ENCODE measurements at places on chromosomes 5 and 9. TPM values are rescaled to one million over a fixed set of nuclear protein-coding genes. Genes with fewer than 3 reads are reported as not detected.

NOL6 gene
- total RNA-seq = 24.9 TPM

PRDM9 gene
- not detected for total RNA-seq

DNA sequence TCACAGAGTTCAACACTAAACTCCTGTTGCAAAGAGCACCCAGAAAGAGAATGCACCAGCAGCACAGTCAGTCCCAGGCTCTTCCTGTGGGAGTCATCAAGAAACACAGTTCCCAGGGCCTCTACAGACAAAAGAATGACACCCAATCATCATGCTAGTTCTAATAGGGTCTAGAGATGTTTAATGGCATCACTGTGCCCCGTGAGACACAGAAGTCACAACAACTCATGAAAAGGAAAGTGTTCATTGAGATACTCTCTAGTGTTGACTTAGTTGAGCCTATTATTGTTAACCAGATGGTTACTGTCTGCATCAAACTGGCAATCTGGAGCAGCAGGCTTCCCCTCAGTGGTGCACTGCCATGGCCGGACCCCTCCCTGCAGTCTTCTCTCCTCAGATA, 1.6 kb downstream of the KLHL3 start:
- DNase-seq = no peak

DNA sequence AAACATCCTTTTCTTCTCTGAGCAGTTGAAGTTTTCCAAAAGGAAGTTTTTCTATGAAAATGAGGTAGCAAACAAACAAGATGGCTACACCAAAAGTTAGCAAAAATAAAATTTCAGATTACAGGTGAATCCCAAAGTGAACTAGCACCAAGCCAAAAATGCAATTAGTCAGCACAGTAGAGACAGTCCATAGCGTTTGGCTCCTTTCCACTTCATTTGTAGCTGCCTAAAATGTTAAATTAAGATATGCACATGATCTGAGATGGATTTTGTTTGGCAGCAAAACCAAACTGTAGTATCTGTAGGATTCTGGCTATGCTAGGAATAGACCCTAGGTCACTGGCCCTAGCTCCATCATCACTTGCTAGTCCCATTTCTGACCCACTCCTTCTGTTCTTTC, 45.7 kb upstream of the SHOC1 start:
- no peak for DNase-seq

AJM1 gene
- total RNA-seq = 5.0 TPM

TLR4 gene
- total RNA-seq = 19.8 TPM

DNA sequence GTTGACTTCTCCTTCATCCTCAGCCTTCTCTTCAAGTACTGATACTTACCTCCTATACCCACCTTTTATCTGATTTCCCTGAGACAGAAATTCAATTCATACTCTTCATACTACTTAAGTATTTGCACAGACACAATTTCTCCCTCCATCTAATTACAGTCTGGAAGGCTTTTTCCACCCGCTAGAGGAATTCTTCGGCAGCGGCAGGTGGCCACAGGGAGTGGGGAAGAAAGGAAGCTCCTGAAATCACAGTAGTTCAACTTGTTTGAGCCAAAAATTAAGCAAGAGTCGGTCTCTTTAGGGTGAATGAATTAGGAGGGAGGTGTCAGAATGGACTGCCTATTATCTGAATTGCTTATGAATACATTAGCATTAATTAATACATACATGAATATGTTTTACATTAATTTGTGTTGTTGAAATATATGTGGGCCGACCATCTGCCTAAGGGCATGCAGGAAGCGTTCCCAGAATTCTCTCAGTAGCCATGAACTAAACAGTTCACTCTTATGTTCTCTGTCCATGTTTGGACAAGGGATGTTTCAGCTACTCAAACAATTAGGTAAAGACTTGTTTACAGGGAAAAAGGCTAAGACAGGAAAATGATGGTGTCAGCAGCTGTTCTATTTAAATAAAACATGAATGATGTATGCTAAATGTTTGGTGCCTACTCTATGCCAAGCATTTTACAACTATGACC, 101.4 kb upstream of the SMARCA2 start:
- DNase-seq = no peak

- no peak for DNase-seq
Measured at GRCh38 chr5:171188016-171188415, 121.0 kb upstream of the TLX3 start.

DNA sequence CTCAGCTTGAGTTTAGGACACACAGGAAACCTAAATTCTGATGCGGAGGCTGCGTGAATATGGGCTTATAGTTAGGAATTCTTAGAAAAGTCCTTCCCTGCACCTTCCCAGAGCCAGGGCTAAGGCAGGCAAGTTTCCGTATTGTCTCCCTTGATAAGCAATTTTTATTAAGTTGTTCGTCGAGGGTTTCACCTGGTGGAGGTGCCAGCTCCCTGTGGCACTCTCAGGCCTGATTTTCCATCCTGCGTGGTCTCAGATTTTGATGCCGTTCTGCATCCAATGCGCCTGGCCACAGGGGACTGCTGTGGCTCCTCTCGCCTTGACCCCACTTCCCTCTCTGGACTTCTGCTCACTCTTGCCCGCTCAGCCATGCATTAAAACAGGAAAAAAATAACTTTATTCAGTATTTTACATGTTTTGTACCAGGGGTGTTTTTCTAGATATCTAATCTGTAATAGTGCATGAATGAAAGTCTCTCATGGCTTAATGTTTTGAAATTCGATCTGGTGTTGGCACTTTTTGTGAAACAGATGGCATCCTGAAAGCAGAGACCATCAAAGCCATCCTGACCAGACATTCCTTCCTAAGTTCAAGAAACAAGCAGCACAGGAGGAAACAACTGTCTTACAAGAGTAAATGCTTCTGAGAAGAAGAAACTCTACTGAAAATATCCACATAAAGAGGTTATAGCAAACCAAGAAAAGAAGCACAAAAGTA, 50.7 kb downstream of the TRIP13 start:
- no peak for DNase-seq

LECT2 gene
- not detected for total RNA-seq

PLAC8L1 gene
- 0.62 TPM for total RNA-seq

- DNase-seq = no peak
Measured at GRCh38 chr5:86970361-86970760, 297.3 kb upstream of the RASA1 start.

- DNase-seq = no peak
Measured at GRCh38 chr5:37494756-37495155, 115.6 kb downstream of the WDR70 start.

GRCh38 chr9:114718801-114719221, 36.8 kb upstream of the TEX48 start:
- no peak for DNase-seq

All from left cardiac atrium (tissue), 4 donors.